ENCODE measurements at places on chromosomes 4 and X.

- DNase-seq: no peak
These were observed 1142.2 kb downstream of the ADGRL3 start for GRCh38 chr4:62342346-62342745.

DNA sequence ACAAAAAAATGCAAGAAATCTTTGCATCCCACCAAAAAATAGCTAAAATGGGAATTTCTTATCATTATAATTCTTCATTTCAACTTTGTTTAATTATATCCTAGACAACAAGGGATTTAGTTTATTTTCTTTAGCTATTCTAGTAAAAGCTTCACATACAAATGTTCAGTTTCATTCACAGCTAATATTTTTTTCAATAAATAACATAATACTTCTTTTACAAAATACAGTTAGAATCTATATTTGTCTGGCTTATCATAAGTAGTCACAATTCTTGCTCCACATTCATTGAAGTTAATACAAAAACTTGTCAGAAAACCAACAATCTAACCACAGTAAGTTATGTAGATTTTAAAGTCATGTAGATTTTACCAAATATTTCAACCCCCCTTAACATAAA is 414.4 kb downstream of the FAT4 start:
- no peak for DNase-seq

DNA sequence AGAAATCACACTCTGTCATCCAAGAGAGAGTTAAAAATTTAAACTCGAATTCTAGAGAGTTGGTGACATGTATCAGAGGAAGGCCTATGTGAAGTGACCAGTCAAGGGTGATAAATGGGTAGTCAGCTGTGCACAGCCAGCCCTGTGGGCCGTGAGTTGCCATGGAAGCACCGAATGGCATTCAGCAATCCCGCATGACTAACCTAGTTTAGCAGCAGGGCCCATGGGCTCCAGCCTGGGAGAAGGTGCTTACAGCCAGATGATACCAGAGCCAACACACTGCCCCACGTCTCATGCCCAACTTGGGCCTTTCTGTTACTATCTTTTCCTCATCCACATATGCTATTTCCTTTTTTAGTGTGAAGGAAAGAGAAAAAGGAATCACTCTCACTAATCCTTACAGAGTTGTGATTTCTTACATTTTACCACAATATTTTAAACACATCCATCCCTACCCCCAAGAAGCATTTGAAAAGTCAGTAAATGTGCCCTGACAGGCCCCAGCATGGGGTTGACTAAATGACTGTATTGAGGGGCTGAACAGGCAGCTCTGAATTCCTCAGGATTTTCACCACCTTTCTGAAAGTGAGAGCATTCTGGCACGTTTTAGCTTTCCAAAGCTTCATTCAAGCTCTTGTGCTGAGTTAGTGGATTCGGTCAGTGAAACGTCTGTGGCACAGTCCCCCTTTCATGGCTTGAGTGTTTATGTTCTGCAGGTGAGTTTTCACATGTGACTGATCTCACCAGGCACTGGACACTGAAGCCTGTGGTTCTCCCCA is 104.2 kb downstream of the AFF1 start:
- peak; percentile 89 for DNase-seq

DNA sequence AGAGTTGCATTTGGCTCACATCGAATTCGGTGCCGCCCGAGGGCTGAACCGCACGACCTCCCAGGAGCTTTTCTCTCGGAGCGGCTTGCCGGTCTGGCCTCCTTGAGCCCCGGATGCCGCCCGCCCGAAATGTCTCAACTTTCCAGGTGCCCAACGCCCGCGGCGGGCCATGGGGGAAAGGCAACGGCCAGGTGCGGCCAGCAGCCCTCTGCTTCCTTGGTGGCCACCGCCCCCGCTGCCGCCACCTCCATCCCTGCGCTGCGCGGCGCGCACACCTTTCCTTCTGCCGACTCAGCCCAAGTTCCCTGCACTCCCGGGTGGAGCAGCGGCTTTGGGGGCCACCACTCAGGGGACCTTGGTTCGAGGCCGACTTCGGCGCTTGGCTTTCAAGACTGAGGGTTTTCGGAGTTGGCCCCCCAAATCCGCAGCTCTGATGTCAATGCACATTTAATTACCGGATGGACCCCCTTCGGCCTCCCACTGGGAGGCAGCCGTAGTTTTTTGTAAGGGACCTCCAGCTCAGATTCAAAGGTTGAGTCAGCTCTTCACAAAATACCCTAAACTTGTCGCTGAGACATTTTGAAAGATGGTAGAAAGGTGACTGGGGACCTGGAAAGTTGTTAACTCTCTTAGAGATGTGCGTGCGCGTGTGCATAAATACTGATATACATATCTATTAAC is 1.1 kb downstream of the AFF2 start:
- DNase-seq: no peak

DNA sequence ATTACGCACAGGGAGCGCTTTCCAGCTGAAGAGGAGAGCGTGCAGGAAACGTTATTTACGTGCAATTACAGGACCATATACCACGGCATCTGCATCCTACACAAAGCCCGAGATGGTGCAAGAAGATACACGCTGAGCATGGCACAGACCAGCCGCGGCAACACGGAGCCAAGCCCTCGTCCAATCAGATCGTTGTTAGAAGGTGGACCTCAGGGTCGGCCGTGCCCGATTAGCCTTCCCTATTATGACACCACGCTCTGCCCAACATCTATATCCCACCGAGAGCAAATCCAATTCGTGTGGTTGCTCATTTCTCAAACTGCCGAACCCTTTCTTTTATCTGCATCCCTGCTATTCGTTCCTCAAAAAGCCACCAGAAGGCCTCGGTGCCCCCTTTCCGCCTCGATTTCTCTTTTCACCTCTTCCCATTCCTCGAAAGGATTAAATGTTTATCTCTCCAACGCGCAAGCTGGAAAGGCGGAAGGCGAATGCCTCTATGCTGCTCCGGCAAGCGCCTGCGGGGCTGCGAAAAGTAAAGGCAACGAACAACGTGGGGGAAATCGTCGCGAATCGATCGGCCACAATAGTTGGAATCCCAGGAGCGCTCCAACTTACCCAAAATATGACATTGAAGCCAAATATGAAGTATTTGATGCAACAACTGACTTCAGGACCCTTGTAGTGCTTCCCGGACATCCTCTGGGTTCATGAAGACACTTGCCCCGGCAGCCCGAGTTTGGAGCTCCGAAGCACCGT is 702 bp downstream of the TSPAN5 start:
- no peak for DNase-seq

DNA sequence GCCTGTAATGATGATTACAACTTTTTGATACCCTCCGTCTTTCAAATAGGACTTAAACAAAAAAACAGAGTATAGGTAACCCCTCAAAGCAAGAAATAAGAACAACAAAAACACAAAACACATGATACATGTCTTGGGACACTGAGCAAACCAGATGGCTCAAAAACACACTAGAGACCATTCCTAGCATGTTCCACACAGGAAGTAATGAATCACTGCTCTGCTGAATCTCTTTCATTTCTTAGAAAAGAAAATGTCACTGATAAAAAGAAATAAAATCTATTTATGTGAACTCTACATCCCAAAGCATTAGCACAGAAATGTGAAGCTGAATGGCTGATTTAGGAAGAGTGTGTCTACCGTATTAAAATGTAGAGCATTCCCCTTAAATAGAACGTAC is 134.5 kb upstream of the IL15 start:
- no peak for DNase-seq

GRCh38 chrX:110417128-110417527 is 58.5 kb downstream of the RTL9 start:
- DNase-seq: no peak

GRCh38 chrX:70480660-70481018 is 36.0 kb downstream of the DLG3 start:
- peak; percentile 78 for DNase-seq

Data from cardiac septum (tissue), 1 donor.